ENCODE measurements at places on chromosomes 2 and 18.

- DNase-seq: no peak
- H3K4me3 ChIP-seq: no peak overlapping the region
- H3K27me3 ChIP-seq: peaks cover 11% of the 10 kb centered on the region
- no peaks in the 10 kb centered on the region for H3K36me3 ChIP-seq
- no peaks in the 10 kb centered on the region for H3K4me1 ChIP-seq
Observed at GRCh38 chr2:175884697-175885393, 117.2 kb downstream of the LNPK start.

- no peaks in the 10 kb centered on the region for H3K4me1 ChIP-seq
- H3K27ac ChIP-seq: no peak overlapping the region
- H3K36me3 ChIP-seq: no peaks in the 10 kb centered on the region
Observed at GRCh38 chr2:239715202-239715601, 309.9 kb downstream of the NDUFA10 start.

- peak overlapping the region; percentile 19 for H3K27ac ChIP-seq
- H3K36me3 ChIP-seq: peaks cover 17% of the 10 kb centered on the region
- no peaks in the 10 kb centered on the region for H3K27me3 ChIP-seq
- DNase-seq: no peak
Observed at GRCh38 chr2:32427672-32428610, 71.1 kb downstream of the BIRC6 start.

- no peaks in the 10 kb centered on the region for H3K27me3 ChIP-seq
- no peaks in the 10 kb centered on the region for H3K4me1 ChIP-seq
- peaks cover 23% of the 10 kb centered on the region for H3K36me3 ChIP-seq
- DNase-seq: no peak
- H3K4me3 ChIP-seq: no peak overlapping the region
Observed at GRCh38 chr2:23809150-23809549, 117.8 kb downstream of the ATAD2B start.

GRCh38 chr2:11264007-11264406, 80.4 kb downstream of the ROCK2 start:
- no peak overlapping the region for H3K4me3 ChIP-seq
- peaks cover 10% of the 10 kb centered on the region for H3K4me1 ChIP-seq
- H3K36me3 ChIP-seq: peaks cover 19% of the 10 kb centered on the region
- DNase-seq: no peak
- no peaks in the 10 kb centered on the region for H3K27me3 ChIP-seq
- H3K27ac ChIP-seq: peak overlapping the region; percentile 17
